Umbilical cord (tissue), 2 donors: ENCODE measurements at places on chromosomes 4 and X. TPM values are rescaled to one million over a fixed set of nuclear protein-coding genes. Genes with fewer than 3 reads are reported as not detected.

RTL9 gene
- total RNA-seq: 2.2 TPM

GRCh38 chr4:129080129-129080528 lies 13.2 kb downstream of the SCLT1 start:
- DNase-seq: no peak

DNA sequence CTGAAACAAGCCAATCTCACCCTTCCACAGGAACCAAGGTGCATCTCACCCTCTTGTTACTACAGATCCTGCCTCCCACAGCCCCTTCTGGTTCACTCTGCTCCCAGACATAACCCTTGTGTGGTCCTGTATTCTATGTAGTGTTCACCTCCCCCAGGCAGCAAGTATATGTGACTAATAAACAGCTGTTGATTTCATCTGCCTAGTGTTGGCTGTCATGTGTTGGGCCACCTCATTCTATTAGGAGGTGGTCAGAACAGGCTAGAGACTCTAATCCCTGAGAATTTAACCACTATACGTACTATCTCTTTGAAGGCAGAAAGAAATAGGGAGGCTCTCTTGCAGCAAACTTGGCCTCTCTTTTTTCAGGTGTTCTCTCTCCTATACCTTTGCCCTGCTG lies 134.3 kb upstream of the RPL34 start:
- no peak for DNase-seq

DNA sequence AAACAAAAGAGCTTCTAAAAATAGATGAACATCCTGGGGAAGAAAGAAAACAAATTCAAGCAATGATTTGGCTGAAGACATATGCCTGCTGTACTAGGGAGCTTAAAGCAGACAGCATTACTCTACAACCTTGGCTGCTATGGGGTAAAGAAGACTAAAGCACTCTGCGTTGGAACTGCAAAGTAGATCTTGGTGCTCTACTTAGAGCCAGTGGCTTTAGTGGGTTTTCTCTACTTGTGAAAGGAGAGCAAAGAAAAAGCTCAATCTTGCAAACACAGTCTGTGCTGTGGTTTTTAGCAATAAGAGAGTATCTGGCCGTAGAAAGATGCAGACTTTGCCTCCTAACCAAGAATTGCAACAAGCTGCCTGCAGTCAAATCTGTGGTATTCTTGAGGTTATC lies 334.7 kb upstream of the NDST3 start:
- DNase-seq: peak; percentile 31

DNA sequence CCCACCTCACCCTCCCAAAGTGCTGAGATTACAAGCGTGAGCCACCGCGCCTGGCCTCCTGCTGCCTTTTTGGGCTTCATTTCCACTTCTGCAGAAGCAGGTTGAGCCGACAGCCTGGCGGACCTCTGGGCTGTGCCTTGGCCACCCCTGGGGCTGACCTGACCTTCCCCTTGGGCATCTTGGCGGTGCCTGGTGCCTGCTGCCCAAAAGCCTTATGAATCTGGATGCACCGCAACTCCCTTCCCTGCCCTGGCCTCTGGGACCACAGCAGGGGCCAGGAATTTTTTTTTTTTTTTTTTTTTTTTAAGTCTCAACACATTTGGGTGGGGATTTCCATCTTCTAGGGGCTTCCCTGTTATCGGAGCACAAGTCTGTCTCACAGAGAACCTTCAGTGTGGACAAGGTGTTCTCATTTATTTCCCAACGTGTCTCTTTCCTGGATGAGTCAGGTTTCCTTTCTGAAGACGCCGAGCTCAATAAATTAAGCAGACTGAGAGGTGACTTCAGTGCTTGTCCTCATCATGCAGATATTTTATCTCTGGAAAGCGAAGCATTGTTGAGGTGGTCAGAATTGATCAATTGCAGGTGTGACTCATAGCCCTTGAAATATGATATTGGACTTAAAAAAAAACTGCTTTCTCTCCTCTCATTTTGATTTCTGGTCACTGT lies 79.7 kb downstream of the SHROOM2 start:
- no peak for DNase-seq

DNA sequence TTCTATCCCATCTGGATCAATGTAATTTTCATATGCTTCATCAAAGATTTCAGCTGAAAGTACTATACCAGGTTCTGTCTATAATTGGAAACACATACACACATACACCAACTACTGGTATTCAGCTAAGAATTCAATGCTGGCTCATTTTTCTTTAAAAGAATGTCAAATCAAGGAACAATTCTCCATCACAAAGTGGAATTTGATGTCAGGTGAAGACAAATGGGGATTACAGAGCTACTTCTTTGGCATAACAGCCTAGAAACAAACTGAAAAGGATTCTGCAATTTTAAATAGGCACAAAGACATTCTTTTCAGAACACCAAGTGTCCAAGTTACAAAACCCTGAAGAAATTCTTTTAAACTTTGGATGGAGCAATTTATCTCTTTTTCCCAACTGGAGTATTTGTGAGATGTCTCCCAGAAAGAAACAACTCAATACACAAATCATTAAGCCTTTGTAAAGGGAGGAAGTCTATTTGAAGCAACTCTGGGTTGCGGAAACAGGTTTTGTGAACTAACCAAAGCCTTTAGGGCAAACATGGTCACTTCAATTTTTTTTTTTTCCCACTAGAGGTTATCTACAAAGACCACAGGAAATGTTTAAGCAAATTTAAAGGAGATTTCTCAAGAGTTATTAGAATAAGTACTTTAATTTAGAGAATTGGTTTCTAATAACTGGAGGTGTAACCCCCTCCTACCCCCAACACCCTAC lies 1.9 kb upstream of the FAM9C start:
- no peak for DNase-seq

- DNase-seq: no peak
These were observed 145.6 kb upstream of the RBPJ start for GRCh38 chr4:26175006-26175786.

- peak; percentile 73 for DNase-seq
These were observed at the start of gene MAMLD1 for GRCh38 chrX:150362599-150363481. TSS of gene MAMLD1 (plus strand) at chrX:150363317. CDS start at chrX:150445517, 82,200 bp downstream.
